Stimulated activated CD4-positive, alpha-beta T cell treated with anti-CD3 and anti-CD28 coated beads, Interleukin-4, amount 100 ng/mL, for 4 hours (primary cell): ENCODE measurements at places on chromosomes 16 and 17.

GRCh38 chr17:11264183-11264871, 23.3 kb downstream of the SHISA6 start:
- DNase-seq = no peak

- DNase-seq = no peak
Observed at GRCh38 chr17:73137376-73137775, 27.4 kb upstream of the SSTR2 start.

- peak; percentile 59 for DNase-seq
Observed at GRCh38 chr17:4900231-4901107, 1.1 kb downstream of the C17orf107 start.

- no peak for DNase-seq
Observed at GRCh38 chr17:82083009-82083408, 15.0 kb downstream of the FASN start.

DNA sequence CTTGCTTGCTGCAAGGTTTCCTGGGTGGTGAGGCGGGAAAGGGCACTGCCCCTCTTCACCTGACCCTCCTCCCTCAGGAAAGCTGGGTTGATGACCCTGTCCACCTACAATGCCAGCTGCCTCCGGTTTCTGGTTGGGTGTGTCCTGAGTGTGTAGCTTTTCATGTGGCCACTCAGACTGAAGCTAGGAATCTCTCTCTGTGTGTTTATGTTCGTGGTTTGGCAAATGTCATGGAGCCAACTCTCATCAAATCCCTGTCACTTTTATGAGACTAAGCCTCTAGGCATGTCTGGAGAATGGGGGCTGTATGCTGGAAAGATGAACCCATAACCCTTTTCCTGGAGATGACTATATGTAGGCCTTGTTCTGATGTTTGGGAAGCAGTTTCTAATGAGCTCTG, 17.1 kb downstream of the PLEKHG4 start:
- no peak for DNase-seq
